ENCODE measurements at places on chromosomes 6 and 20.

DNA sequence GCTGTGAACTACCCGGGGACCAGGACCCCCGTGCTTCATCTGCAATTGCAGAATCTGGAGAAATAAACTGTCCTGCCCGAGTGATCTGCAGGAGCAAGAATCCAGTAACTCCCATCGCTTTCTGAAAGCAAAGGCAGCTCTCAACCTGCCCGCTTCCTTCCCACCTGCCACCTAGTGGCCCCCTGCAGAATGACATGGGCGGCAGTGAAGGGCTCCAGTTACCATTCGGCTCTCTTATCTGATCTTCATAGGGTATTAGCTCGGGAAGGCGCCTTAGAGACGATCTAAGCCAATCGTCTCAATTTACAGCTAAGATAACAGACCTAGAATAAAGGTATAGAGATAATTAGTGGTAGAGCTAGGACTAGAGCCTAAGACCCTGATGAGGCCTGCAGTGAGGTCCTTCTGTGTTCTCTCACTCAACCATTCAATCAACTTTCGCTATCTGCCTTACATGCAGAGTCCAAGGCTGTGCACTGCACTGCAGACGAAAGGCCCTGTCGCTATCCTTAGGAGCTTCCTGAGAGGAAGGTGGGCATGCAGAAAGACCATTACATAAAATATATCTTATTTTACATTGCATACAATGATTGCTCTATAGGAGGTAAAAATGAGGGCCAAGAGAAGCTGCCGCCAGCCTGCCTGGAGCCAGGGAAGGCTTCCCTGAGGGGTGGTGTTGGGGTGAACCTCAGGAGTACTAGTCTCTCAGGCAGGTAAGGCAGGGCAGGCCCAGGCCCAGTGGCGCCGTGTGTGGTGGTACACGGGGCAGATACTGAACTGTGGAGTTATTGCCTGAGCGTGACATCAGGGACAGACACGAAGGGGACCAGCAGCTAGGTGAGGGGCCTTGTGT, 7.1 kb upstream of the PSMG4 start:
- DNase-seq, result peak; percentile 40

DNA sequence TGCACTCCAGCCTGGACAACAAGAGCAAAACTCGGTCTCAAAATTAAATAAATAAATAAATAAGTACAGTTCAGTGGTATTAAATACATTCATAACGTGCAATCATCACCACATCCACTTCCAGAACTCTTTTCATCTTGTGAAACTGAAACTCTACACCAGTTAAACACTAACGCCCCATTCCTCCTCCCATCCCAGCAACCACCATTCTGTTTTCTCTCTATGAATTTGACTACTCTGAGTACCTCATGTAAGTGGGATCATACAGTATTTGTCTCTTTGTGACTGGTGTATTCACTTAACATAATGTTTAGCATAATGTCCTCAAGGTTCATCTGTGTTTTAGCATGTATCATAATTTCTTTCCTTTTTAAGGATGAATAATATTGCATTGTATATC, 29.1 kb upstream of the SCML4 start:
- DNase-seq, result no peak

DNA sequence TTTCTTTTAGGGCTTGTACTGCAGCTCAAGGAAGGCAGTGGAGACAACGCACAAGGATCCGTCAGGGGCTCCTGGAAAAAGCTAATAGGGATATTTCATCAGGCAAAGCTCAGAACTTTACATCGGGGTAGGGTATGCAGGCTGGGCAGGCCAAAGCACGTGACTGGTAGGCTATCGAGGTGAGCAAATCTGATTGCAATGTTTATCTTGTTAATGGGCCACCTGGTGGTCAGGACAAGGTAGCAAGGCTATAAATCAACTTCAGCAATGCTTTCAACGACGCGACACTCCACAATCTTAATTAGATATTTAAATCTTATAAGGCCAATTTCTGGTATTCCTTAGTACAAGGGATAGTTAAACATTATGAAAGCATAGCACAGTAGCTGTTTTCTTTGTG, 1302.8 kb upstream of the EYS start:
- no peak for DNase-seq

DNA sequence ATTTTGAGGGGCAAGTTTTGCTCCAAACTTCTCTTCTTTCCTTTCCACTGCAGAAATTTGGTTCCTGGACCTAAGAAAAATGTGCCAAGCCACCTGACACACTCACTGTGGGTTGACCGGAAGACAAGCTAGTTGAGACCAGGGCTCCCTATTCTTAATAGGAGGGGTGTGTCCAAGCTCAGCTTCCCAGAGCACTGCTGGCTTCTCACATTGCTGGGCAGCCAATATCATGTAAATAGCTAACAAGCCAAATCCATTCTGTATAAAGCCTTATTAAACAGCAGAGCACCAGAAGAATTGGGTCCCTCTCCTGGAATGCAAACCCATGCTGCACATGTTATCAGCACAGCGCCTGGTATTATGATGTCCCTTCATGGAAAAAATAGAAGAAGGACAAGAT, 17.0 kb upstream of the SAMD3 start:
- no peak for DNase-seq

- no peak for DNase-seq
Measured at GRCh38 chr6:157090736-157091135, 232.6 kb downstream of the TMEM242 start.

GRCh38 chr20:11467436-11467835, 450.3 kb upstream of the BTBD3 start:
- DNase-seq, result no peak

GRCh38 chr20:57691699-57692098, 18.1 kb downstream of the PMEPA1 start:
- DNase-seq, result no peak

DNA sequence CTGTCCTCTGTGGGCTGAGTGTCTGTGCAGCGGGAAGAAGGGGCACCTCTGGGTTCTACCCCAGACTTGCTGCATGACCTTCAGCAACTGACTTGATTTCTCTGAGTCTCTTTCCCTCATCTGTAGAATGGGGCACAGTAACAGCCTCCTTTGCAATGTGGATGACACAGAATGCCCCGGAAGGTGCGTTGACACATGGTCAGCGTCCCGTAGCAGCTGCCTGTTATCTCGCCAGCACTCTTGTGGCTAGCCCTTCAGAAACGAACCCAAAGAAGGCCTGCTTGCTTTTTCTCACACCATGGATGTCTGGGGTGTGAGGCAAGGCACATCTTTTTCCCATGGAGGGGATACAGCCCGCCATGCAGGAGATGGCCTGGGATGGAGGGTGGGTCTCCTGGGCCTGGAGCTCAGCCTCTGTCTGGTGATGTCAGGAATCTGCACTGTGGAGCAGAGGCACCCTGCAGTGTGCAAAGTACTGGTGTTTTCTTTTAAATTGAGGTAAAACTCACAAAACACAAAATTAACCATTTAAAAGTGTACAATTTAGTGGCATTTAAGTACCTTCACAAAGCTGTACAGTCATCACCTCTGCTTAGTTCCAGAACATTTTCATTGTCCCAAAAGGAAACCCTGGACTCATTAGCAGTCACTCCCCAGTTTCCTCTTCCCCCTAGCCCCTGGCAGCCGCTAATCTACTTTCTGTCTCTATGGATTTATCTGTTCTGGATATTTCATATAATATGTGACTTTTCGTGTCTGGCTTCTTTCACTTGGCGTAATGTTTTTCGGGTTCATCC, 59.8 kb upstream of the FAM83D start:
- no peak for DNase-seq

DNA sequence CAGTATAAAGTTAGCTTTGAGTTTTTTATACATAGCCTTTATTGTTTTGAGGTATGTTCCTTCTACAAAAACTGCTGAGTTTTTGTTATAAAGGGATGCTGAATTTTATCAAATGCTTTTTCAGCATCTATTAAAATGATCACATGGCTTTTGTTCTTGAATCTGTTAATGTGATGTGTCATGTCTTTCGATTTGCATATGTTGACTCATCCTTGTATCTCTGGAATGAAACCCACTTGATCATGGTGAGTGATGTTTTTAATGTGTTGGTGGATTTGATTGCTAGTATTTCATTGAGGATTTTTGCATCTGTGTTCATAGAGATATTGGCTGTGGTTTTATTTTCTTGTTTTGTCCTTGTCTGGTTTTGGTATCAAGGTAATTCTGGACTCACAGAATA, 24.7 kb upstream of the BLCAP start:
- no peak for DNase-seq

- no peak for DNase-seq
Measured at GRCh38 chr20:41168281-41169161, 31.2 kb downstream of the PLCG1 start.

DNA sequence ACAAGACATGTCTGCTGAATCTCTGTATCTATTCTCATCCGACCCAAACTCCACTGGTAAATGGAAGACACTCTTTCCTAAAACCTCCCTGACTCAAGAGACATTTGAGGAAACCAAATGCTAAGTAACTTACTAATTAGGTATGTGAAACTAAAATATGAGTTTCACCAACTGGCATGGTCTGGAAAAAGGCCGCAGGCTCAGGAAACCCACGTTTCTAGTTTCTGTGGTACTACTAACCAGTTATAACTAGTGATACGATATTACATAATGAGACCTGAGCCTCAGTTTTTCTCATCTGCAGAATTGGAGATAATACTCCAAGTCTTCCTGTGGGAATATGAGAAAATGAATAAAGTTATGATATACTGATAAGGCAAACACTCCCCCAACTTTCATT, 39.9 kb downstream of the ZNF391 start:
- DNase-seq, result no peak

- DNase-seq, result no peak
Measured at GRCh38 chr20:17304774-17305173, 77.9 kb downstream of the PCSK2 start.

DNA sequence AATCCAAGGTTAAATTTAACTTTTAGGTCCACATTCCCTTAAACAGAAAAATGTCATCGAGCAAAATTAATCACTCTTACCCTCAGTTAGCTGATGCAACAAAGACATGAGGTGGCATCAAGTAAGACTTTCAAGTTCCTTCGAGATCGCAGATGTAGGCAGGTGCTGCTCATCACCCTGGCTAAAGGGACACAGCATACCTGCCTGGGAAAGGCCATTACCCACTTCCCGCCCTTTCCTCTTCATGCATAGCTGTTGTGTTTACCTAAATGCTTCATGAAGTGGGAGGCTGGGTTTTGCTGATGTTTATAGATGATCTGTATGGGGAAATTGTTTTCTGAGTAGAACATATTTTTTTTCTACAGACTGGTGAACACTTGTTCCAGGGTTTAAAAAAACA, 67.7 kb downstream of the GFRA4 start:
- DNase-seq, result no peak

- DNase-seq, result no peak
Measured at GRCh38 chr6:133062696-133063306, 178.4 kb upstream of the EYA4 start.

DNA sequence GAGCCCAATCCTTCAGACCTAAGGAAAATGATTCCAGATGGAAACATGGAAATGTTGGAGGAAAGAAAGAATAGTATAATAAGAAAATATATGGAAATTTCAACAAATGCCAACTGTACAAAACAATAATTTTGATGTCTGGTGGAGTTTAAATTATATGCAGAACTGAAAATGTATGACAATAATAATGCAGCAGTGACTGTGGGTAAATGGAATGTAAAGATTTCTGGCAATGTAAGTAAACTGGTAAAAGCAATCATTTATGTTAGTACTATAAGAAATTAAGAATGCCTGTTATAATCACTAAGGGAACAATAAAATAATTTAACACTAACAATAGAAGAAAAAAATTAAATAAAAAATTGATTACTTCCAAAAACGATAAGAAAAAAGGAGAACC, 89.0 kb downstream of the EDN1 start:
- DNase-seq, result no peak

- DNase-seq, result no peak
Measured at GRCh38 chr6:161833099-161833860, 559.4 kb upstream of the AGPAT4 start.

- DNase-seq, result no peak
Measured at GRCh38 chr6:150299873-150300485, 68.8 kb upstream of the IYD start.

GRCh38 chr6:85464260-85464644, 14.4 kb downstream of the NT5E start:
- DNase-seq, result peak; percentile 95

GRCh38 chr6:169101981-169102380, 151.7 kb downstream of the THBS2 start:
- DNase-seq, result no peak

- no peak for DNase-seq
Measured at GRCh38 chr20:62522748-62523396, 47.1 kb upstream of the GATA5 start.

DNA sequence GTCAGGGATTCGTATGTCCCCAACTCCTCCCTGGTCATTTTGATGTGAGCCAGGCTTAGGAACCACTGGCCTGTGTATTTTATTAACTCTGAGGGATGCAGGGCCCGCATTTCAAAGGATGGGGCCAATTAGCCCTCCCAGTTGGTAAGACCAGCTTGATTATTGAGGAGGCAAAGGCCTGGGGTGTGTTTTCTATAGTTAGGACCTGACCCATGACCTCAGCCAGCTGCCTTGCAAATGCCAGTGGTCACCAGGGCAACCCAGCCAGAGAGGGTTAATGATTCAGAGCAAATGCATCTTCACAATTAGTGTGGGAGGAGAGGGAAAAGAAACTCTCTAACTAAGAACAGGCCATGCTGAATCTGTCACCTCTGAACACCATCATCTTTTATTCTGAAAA, 835.4 kb downstream of the MAFB start:
- DNase-seq, result peak; percentile 31

- no peak for DNase-seq
Measured at GRCh38 chr6:23267651-23268050, 698.3 kb downstream of the HDGFL1 start.

GRCh38 chr6:136235233-136235564, 14.9 kb downstream of the MTFR2 start:
- peak; percentile 41 for DNase-seq

- no peak for DNase-seq
Measured at GRCh38 chr6:37092923-37093727, 76.8 kb upstream of the PIM1 start.

DNA sequence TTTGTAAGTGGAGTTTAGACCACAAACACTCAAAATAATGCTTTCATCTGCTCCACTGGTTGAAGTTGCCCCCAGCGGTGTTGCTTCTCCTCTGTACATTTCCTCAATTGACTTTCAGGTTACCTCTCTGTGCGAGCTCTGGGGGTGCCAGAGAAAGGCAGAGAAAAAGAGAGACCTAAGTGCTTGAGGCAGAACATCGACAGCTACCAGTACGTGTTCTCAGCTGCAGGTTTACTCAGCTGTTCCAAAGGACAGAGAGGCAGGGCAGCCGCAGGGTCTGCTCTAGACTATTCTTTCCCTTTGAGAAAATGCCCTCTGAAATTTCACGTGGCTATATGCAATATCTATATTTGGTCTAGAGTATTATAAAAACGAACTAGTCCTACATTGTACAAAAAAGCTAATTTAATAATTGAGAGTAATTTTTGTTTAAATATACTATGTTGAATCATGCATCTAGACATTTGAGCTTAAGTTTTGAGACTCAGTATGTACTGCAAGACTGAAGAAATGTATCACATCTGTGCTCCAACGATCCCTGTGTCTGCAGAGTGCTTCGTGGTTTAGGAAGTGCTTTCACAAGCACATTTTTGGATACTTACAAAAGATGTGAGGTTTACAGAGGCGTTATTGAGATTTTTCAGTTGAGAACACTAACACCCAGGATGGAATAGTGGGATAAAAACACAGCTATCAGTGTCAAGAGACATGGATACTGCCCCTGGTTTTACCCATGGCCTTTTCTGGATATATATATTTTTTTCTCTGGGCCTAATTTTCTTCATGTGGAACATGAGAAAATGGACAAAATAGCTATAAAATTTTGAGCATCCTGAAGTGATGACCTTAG, 453.6 kb upstream of the FLRT3 start:
- peak; percentile 46 for DNase-seq

- no peak for DNase-seq
Measured at GRCh38 chr6:10721850-10722569, 860 bp upstream of the TMEM14C start.

GRCh38 chr6:144753023-144753705, 468.0 kb downstream of the UTRN start:
- DNase-seq, result no peak
